ENCODE measurements at places on chromosomes 2 and 18. TPM values are rescaled to one million over a fixed set of nuclear protein-coding genes. Genes with fewer than 3 reads are reported as not detected.

DNA sequence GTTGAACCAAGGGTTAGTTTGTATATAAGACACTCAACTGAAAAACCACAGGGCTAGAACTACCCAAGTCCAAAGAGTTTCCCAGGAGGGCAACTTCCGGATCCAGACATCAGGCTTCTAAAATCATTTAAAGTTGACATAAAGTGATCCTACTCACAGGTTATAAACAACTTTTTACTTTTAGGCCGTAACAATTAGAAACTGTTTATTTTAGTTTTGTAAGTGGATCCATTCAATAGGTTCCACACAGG lies 454.6 kb downstream of the MEIS1 start:
- no peak for DNase-seq

DNA sequence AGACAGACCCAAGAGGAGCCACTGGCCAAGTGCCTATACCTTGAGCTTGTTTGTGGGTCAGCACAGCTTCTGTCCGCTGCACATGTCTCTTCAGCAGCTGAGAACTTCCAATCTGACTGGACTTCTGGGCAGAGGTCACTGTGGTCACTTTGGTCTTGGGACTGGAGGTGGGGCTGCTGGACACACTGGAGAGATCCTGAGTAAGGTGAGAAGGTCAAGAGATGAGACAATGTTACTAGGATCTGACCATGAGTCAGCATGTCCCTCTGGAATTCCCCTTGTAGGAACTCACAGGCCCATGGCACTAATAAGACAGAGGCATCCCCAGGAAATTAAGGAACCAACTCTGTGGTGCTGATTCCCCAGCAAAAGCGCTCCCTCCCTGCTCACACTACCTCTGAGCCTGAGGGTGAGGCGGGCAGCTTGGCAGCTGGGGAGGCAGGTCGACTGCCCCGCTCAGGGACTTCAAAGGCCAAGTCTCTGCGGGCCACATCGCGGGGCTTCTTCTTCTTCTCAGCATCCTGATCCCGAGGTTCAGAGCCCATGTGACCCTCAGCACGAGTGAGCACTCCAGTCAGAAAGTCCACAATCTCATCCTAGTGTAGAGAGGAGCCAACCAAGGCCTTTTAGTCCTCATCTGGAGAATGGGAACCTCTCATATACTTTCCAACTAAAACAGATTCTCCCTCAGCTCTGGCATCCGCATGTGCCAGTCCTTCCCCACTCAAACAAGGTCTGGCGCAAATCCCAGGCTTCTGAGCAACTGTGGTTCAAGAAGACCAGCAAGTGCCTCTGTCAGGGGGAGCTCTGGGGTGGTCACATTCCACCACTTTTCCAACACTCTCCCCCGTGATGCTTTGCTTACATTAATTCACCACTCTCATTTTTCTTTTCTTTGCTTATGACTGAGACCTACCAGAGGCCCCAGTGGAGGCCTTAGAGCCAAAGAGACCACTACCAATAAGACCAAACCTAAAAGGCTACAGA lies 29.4 kb downstream of the KANSL3 start:
- DNase-seq, result no peak

SLC16A14 gene
- total RNA-seq, result 8.2 TPM

C2orf78 gene
- not detected for total RNA-seq

STEAP3 gene
- total RNA-seq, result 3.0 TPM

- no peak for DNase-seq
These were observed 53.6 kb downstream of the STRN start for GRCh38 chr2:36912695-36913094.
